Breast epithelium (tissue), 4 donors: ENCODE measurements at places on chromosomes 5 and 9. TPM values are rescaled to one million over a fixed set of nuclear protein-coding genes. Genes with fewer than 3 reads are reported as not detected.

- no peak overlapping the region for H3K27ac ChIP-seq
- no peaks in the 10 kb centered on the region for H3K4me1 ChIP-seq
- H3K4me3 ChIP-seq = no peak overlapping the region
- H3K36me3 ChIP-seq = no peaks in the 10 kb centered on the region
- H3K27me3 ChIP-seq = no peaks in the 10 kb centered on the region
These were observed 8.3 kb upstream of the COMMD10 start for GRCh38 chr5:116076496-116076895.

DNA sequence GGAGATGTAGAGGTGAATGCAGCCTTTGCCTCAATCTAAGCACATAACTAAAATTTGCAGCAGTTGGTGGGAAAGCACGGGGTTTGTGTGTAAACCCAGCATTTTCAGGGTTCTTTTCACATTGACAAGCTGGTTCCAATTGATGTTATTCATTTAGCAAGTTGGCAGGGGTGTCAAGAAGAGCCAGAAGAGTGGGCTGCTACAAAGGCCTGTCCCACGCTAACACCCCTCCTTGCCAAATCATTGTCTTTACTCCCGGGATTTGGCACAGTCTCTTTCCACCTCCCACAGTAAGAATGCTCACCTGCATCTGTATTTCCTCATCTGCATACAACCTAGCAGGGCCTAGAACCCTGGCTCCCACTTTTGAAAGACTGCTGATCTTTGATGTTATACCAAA, 11.8 kb downstream of the RGMB start:
- no peaks in the 10 kb centered on the region for H3K36me3 ChIP-seq
- H3K4me3 ChIP-seq = no peak overlapping the region
- peak overlapping the region; percentile 32 for H3K27ac ChIP-seq
- no peaks in the 10 kb centered on the region for H3K27me3 ChIP-seq
- DNase-seq = no peak
- peaks cover 9% of the 10 kb centered on the region for H3K4me1 ChIP-seq

The IL6ST gene
- total RNA-seq = 615 TPM

DNA sequence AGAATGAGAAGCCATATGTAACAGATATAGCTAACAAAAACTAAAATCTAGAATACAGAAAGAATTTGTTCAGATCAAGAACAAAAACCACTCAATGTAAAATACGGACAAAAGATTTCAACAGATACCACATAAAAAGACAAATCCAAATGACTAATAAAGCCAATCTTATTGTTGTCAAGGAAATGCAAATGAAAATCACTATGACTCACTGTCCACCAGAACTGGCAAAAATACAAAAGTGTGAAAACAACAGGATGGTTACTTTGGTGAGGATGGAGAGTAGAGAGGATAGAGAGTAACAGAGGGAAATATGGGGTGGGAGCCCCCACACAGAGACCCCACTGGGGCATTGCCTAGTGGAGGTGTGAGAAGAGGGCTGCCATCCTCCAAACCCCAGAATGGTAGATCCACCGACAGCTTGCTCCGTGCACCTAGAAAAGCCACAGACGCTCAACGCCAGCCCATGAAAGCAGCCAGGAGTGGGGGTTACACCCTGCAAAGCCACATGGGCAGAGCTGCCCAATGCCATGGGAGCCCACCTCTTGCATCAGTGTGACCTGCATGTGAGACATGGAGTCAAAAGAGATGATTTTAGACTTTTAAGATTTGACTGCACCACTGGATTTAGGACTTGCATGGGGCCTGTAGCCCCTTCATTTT, 15.2 kb upstream of the RHOBTB3 start:
- H3K4me1 ChIP-seq = no peaks in the 10 kb centered on the region
- DNase-seq = no peak

- H3K27me3 ChIP-seq = no peaks in the 10 kb centered on the region
- H3K4me3 ChIP-seq = no peak overlapping the region
- no peaks in the 10 kb centered on the region for H3K4me1 ChIP-seq
- H3K36me3 ChIP-seq = no peaks in the 10 kb centered on the region
These were observed 149.9 kb downstream of the ISOC1 start for GRCh38 chr5:129244478-129244877.

DNA sequence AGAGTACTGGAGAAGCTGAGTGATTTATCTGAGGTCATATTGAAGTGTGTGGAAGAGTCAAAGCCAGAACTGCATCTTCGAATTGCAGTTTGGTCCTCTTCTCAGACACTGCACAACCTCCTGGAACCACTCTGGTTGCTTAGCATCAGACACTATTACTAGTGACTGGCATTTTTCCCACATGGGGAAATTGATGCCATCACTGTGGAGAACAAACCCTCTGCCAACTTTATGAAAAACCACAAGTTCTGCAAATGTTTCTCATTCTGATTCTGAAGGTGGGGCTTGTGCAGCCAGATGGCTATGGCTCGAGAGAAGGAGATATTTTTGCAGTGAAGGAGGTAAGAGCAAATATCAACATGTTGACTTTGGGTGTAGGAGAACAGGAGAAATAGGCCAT, 67.2 kb downstream of the KCTD16 start:
- no peak overlapping the region for H3K27ac ChIP-seq
- no peak overlapping the region for H3K4me3 ChIP-seq
- H3K27me3 ChIP-seq = no peaks in the 10 kb centered on the region
- H3K4me1 ChIP-seq = no peaks in the 10 kb centered on the region
- H3K36me3 ChIP-seq = no peaks in the 10 kb centered on the region

GRCh38 chr5:146561711-146562110, 45.7 kb upstream of the GPR151 start:
- no peak overlapping the region for H3K27ac ChIP-seq
- DNase-seq = no peak
- H3K4me3 ChIP-seq = no peak overlapping the region
- H3K27me3 ChIP-seq = no peaks in the 10 kb centered on the region
